ENCODE measurements at places on chromosomes 16 and 17.

DNA sequence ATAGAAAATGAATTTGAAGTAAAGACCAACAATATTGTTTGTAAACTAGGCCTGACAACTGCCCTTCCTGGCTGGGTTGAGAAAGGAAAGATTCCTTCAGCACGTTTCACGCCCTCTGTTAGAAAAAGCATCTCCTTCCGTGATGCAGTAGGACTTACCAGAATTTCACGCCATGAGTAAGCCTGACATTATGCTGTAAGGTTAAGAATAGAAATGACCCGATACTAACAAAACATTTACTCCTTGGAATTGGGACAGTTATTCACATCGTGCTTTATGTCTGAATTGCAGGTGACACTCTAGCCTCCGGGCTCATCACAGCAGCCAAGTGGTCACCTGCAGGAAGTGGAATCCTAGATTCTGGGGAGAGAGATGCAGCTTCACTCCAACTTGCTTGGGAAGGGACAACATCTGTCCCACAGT, 17.5 kb downstream of the MARCHF10 start:
- DNase-seq = no peak

- DNase-seq = no peak
Observed at GRCh38 chr17:75604034-75604695, 16.6 kb downstream of the MYO15B start.

GRCh38 chr16:53769787-53770186, 65.8 kb downstream of the FTO start:
- no peak for DNase-seq

GRCh38 chr16:53433930-53434376, 318 bp upstream of the RBL2 start:
- no peak for DNase-seq

- no peak for DNase-seq
Observed at GRCh38 chr17:44053125-44053872, 13.2 kb downstream of the LSM12 start.

DNA sequence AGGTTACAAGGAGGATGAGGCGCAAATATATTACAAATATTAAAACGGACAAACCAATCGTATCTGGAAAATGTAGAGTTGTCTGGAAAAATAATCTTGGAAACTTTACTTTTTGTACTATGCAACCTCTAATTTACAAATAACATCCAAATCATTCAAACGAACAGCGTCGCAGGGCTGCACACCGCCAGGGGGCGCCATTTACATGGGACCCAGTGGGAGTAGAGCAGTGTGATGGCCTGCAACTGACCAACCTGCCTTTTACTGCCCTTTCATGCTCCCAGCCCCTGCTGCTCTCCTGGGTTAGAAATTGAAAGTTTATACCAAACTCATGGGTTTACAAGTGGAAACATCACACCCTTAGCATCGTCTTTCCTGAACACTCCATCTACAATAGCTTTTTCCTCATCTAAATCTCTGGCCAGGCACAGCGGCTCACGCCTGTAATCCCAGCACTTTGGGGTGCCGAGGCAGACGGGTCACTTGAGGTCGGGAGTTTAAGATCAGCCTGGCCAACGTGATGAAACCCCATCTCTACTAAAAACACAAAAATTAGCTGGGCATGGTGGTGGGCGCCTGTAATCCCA, 10.0 kb downstream of the PITPNC1 start:
- DNase-seq = peak; percentile 81

DNA sequence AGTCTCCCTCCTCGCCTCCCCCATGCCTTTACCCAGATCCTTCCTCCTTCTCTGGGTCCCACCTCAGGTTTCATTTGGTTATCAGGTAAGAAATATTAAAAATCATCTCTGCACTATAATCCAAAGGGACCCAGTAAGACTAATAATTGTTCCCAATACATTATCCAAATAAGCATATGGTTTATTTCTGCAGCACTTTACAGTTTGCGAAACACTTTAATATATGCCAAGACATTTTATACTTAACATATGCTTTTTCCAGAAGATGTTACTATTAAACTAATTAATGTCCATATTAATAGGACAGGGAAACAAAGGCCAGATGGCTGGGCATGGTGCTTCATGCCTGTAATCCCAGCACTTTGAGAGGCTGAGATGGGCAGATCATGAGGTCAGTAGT, 33.3 kb downstream of the CD300LF start:
- DNase-seq = no peak

DNA sequence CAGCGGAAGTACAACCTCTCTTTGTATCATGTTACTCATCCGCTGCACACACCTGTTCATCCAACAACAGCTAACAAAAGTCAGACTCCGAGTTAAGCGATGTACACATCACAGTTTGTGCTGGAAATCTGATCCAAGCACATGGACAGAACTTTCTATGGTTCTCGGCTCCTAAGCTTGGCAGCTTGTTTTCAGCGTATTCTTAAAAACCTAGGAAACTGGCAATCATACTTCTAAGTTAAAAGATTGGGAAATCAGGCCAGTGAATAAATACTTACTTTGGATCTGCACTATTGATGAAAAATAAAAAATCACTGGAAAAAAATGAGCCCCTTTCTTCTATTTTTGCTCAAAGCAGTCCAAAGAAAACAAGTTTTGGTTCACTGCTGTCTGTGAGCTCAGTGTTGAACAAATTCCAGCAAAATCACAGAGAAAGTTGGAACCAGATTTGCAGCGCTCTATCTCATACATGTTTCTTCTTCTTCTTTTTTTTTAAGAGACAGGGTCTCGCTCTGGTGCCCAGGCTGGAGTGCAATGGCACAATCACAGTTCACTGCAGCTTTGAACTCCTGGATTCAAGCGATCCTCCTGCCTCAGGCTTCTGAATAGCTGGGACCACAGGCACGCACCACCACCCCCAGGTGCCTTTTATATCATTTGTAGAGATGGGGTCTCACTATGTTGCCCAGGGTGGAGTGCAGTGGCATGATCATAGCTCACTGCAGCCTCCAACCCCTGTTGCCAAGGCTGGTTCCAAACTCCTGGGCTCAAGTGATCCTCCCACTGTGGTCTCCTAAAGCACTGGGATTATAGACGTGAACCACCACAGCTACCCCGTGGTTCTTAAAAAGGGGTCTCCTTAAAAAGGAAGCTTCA, 71.6 kb upstream of the CREBBP start:
- DNase-seq = no peak

- DNase-seq = no peak
Observed at GRCh38 chr17:58621174-58621573, 70.7 kb downstream of the TEX14 start.

GRCh38 chr17:47714773-47715396, 18.2 kb upstream of the TBX21 start:
- DNase-seq = no peak

- no peak for DNase-seq
Observed at GRCh38 chr17:6969323-6969726, 26.5 kb upstream of the ALOX12 start.

GRCh38 chr16:87231911-87232310, 85.3 kb downstream of the C16orf95 start:
- no peak for DNase-seq

GRCh38 chr16:88857728-88858339, 907 bp downstream of the TRAPPC2L start:
- DNase-seq = peak; percentile 68

DNA sequence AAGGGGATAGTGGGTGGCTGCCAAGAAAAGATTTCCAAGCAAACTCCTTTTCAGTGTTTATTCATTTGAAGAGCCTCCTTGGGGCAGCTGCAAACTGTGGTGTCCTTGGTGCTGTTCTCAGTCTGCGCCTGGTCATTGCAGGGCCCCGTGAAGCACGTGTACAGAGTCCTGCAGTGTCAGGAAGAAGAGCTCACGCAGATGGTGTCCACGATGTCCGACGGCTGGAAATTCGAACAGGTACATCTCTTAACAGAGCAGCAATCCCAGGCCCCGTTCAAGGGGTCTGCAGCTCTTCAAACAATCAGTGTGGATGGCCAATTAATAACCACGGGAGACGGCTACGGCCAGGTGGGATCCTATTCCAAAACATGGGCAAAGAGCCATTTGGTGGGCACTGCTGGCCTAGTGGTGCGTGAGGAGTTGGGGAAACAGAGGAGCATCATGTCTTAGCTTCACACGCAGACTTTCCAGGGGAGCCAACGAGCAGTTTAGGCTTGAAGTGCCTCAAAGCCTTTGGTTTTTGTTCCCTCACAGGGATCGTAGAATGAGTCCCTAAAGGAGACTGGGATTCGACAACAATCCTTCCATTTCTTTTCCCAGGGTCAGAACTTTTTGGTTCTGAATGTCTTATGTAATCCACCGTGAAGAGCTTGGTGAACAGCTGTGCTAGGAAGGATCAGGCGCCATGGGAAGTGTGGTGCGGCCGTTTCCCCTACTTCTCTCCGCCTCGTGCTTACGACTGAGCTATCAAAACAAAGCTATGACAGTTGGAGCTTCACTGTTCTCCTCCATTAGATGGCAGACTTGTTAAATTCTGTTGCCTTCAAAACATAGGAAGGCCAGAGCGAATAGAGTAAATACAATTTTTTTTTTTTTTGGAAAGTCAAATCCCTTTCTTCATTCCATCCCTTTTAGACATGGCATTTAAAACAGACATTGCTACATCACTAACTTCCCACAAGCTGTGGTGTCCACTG, 12.6 kb downstream of the KCTD2 start:
- no peak for DNase-seq

DNA sequence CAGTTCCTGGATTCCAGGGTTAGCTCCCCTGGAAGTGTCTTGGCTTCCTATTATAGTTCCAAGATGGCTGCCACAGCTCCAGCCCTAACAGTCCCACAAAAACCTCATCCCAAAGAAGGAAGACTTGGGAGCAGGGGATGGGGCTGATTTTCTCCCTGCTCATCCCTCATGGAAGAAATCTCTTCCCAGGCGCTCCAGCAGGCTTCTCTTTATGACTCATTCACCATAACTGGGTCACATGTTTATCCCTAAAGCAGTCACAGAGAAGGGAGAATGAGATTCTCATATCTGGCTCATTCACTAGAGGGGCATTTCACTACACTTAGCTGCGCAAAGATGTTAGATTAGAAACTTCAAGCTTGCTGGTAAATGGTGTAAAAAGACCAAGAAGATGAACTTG, 206.5 kb upstream of the IRX3 start:
- no peak for DNase-seq

- DNase-seq = no peak
Observed at GRCh38 chr17:28466001-28466400, 7.4 kb upstream of the SLC13A2 start.

DNA sequence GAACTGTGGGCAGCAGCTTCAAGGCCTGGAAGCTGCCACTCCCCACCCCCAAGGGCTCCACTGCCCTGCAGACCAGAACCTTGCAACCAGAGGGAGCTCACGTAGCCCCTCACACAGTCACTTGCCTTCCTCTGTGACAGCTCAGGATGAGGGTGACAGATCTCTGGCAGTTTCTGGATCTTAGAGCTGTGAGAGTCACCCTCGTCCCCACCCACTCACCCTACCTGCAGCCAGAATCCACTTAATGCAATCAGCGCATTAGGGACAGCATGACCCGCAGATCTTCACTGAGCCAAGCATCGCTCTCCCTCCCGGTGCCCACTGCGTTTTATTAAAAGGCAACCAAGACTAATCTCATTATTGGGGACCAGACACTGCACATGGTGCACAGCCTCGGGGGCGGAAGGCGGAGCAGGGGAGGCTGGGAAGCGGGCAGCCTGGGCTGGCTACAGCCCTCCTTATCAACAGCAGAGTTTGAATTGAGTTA, 3.5 kb downstream of the CYB561 start:
- DNase-seq = no peak

- DNase-seq = no peak
Observed at GRCh38 chr16:81497690-81498089, 53.1 kb downstream of the CMIP start.

DNA sequence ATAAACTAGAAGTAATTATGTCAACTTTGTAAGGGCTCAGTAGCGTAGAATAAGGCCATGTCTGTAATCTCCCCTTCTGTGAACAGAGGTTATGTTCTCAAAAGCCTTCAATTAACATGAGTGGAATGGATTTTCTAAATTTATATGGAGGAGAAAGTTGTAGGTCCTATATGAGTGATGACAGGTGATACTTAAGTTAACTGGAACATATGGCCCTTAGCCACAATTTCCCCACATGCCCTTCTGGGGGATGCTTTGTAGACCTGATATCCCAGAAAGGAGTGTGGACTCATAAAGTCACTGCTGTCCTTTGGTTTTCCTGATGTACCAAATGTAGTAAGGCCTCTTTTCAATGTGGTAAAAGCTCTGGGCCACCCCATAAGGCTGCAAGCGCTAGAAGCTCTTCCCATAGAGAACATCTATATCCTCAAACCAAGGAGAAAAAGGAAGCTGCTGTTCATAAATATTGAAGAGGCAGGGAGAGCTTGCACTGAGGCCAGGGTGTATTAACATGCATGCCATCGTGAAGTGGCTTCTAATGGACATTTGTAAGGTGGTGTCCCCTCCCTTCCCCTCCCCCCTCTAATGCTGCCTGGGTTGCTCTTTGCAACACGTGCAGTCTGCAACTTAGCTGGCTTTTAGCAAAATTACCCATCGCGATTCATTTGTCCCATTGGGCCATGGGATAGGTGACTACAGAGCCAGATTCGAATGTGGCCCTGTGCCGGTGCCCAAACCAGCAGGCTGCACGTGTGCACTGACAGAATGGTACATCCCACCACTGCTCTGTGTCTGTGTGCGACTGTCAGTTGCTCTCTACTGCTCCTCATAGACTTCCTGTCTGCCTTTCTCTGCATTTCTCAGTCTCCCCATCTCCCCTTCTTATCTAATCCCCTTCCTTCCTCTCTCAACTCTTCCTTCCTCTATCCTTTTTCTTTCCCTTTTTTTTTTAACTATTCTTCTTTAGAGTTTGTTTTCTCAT, 269.0 kb downstream of the WWOX start:
- DNase-seq = no peak

DNA sequence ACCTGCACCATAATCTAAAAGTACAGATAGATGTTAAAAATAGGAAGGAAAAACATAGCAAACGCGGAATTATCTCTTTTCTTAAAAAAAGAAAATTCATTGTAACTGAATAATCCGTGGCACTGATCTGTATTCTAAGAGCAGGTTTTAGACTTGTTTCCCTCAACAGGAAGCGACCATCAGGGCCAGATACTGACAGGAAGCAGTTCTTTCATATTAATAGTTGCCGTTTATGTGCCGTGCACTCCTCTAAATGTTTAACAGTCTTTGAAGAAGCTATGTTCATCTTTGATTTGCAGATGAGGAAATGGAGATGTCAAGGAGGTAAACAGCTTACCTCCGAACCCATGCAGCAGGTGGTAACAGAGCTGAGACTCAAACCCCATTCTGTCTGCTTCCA, 23.6 kb downstream of the DYNLRB2 start:
- DNase-seq = no peak

GRCh38 chr16:64440005-64440404, 681.9 kb downstream of the CDH11 start:
- no peak for DNase-seq

GRCh38 chr17:41322094-41322902, 6.8 kb upstream of the KRTAP17-1 start:
- DNase-seq = no peak

GRCh38 chr16:81560979-81561657, 116.5 kb downstream of the CMIP start:
- no peak for DNase-seq

DNA sequence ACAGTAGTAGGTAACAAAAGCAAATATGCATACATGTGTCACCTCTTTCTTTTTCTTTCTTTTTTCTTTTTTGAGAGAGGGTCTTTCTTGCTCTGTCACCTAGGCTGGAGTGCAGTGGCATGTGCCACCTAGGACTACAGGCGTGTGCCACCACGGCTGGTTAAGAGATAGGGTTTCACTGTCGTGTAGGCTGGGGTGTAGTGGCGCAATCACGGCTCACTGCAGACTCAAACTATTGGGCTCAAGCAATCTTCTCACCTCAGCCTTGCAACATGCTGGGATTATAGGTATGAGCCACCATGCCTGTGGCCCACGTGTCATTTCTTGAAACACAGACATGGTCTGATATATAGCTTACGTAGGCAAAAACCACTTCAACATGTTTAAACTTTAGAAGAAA, 397.7 kb upstream of the PMFBP1 start:
- DNase-seq = no peak
